ENCODE measurements at places on chromosomes 6 and 20. TPM values are rescaled to one million over a fixed set of nuclear protein-coding genes. Genes with fewer than 3 reads are reported as not detected.

- H3K4me1 ChIP-seq = peaks cover 8% of the 10 kb centered on the region
- peaks cover 44% of the 10 kb centered on the region for H3K27me3 ChIP-seq
- DNase-seq = no peak
- H3K4me3 ChIP-seq = no peak overlapping the region
- no peak overlapping the region for H3K27ac ChIP-seq
Measured at GRCh38 chr20:38165966-38166702, 1.1 kb upstream of the TGM2 start.

GRCh38 chr20:46915575-46916257, 21.1 kb downstream of the EYA2 start:
- H3K27ac ChIP-seq = no peak overlapping the region
- H3K36me3 ChIP-seq = no peaks in the 10 kb centered on the region
- peaks cover 9% of the 10 kb centered on the region for H3K27me3 ChIP-seq
- no peaks in the 10 kb centered on the region for H3K4me1 ChIP-seq
- no peak overlapping the region for H3K4me3 ChIP-seq

- H3K27me3 ChIP-seq = peaks cover 17% of the 10 kb centered on the region
- no peak for DNase-seq
- no peak overlapping the region for H3K27ac ChIP-seq
- H3K36me3 ChIP-seq = no peaks in the 10 kb centered on the region
- no peaks in the 10 kb centered on the region for H3K4me1 ChIP-seq
- H3K4me3 ChIP-seq = no peak overlapping the region
Measured at GRCh38 chr6:80531681-80532619, 425.5 kb downstream of the BCKDHB start.

DNA sequence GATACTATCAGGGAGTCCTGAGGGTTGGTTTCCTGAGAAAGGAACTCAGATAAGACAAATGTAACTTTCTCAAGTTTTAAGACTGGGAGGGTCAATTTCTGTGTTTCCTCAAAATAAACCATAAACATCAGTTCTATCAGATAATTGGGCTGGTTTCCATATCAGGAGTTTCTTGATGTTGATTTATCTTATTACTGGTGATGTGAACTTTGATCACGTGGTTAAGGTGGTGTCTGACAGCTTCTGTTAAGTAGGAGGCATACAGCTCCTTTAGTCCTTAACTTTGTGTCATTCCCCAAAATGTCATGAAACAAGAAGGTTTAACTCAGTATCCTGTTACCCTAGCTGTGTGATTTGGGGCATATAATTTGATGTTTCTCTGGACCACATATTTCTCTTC, 145.2 kb downstream of the ZNF217 start:
- peaks cover 4% of the 10 kb centered on the region for H3K4me1 ChIP-seq
- no peaks in the 10 kb centered on the region for H3K27me3 ChIP-seq
- no peak for DNase-seq
- no peak overlapping the region for H3K4me3 ChIP-seq
- no peak overlapping the region for H3K27ac ChIP-seq

DNA sequence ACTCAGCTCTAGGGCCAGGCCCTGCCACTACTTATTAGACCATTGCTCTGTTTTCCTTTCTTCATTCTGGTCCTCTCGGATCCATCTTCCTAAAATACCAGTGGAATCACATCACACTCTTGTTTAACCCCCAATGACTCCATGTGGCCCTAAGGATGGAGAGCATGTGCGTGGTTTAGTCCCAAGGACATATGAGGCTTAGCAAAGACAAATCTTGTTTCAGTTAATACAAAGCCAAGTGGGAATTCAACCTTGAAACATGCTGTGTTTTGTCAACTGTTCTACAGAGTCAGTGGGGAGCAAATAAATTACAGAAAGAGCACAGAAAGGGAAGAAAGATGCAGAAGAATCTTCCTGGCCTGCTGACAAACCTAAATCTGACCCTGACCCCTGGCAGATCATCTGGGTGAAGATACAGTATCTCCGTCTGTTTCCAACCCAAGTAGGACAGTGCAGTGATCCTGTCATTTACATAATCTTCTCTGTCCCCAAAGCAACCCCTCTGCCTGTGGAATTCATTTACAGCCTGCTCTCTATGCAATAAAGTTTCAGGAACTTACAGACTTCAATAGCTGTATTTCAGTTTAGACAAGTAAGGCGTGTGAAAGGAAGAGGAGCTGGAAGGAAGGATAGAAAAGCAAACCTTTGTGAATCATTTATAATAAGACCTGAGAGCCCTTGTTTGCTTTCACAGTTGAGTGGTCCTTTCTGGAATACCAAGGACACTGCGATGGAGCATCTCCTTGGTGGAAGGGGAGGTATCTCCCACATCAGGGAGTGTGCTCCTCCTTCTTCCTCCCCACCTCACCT, 144.0 kb downstream of the THBS2 start:
- DNase-seq = no peak
- no peak overlapping the region for H3K27ac ChIP-seq
- peaks cover 7% of the 10 kb centered on the region for H3K4me1 ChIP-seq
- H3K4me3 ChIP-seq = no peak overlapping the region
- H3K27me3 ChIP-seq = peaks cover 9% of the 10 kb centered on the region

DNA sequence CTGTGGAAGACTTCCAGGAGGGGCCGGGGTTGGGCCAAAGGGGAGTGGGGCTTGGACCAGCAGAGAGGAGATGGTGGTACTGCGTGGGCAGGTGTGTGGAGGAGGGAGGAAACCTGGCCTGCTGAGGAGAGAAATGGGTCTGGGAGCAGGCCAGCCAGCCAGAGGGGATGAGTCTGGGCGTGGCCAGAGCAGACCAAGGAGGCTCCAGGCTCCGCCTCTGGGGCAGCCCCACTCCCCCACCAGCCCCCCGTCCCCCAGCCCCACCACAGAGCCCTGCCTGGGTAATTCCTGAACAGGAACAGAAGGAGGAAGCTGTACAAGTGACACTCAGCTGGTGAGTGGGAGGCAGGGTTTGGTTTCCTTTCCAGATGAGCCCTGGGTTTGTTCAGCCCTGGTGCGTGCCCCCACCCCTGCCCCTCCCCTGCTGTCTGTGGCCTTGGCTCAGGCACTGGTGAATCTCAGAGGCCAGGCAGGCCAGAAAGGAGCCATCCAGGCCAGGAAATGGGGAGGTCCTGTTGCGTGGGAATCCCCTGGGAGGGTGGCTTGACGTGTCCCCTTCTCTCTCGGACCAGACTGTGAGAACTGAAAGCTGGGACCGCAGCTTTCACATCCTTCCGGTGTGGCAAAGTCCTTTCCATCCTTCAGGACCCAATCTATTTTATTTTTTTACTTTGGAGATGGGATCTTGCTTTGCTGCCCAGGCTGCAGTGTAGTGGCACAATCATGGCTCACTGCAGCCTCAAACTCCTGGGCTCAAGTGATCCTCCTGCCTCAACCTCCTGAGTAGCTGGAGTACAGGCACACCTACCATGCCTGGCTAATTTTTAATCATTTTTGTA, 9.4 kb upstream of the SRC start:
- DNase-seq = peak; percentile 57
- H3K4me1 ChIP-seq = peaks cover 20% of the 10 kb centered on the region
- H3K4me3 ChIP-seq = peak overlapping the region; percentile 3
- H3K36me3 ChIP-seq = no peaks in the 10 kb centered on the region
- no peaks in the 10 kb centered on the region for H3K27me3 ChIP-seq

- H3K4me1 ChIP-seq = peaks cover 3% of the 10 kb centered on the region
- H3K36me3 ChIP-seq = no peaks in the 10 kb centered on the region
- no peak overlapping the region for H3K4me3 ChIP-seq
- H3K27ac ChIP-seq = no peak overlapping the region
Measured at GRCh38 chr6:43978473-43979346, 148.5 kb downstream of the MRPL14 start.

DNA sequence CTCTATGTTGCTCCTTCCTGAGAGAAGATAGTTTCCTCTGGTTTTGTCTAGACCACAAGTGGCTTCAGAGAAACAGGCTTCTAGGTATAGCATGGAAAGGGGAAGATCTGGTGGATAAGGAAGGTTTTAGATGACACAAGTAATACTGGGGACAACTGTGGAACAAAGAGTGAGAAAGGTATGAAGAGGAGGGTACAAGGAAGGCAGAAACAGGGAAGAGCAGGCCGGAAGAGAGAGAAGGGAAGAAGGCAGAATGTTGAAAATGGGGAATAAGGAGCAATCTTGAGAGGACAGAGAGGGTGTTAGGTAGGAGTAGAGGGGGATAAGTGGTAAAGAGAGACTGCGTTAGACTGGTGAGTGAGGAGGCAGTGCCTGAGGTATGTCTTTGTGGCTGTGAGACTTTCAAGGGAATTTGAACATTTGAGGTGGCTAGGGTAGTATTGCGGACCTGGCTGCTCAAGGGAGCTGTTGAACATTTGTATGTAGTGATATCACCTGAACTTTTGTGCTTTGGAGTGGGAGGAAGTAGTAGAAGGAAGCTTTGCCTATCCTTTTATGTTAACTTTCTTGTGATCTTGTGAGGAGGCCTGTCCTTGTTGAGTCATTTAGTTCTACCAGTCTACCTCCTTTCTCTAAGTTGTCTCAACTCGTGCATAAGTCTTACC, 69.5 kb downstream of the FOXO3 start:
- peaks cover 38% of the 10 kb centered on the region for H3K4me1 ChIP-seq
- no peaks in the 10 kb centered on the region for H3K27me3 ChIP-seq
- no peaks in the 10 kb centered on the region for H3K36me3 ChIP-seq
- no peak for DNase-seq
- no peak overlapping the region for H3K4me3 ChIP-seq

- H3K36me3 ChIP-seq = no peaks in the 10 kb centered on the region
- peaks cover 3% of the 10 kb centered on the region for H3K27me3 ChIP-seq
- no peak for DNase-seq
- H3K4me3 ChIP-seq = no peak overlapping the region
- H3K4me1 ChIP-seq = no peaks in the 10 kb centered on the region
Measured at GRCh38 chr20:7891705-7892104, 48.6 kb downstream of the HAO1 start.

Gene LINC00237
- total RNA-seq = not detected

Gene ANKRD66
- not detected for total RNA-seq

Gene C20orf96
- total RNA-seq = 7.8 TPM

Gene CRISP3
- not detected for total RNA-seq

All from activated naive CD8-positive, alpha-beta T cell treated with anti-CD3 and anti-CD28 coated beads for 36 hours (primary cell).